Testis (tissue), 5 donors: ENCODE measurements at places on chromosomes 12 and 14.

GRCh38 chr12:19856389-19856788 lies 417.1 kb downstream of the AEBP2 start:
- DNase-seq = no peak

GRCh38 chr14:70057519-70058136 lies 131.1 kb downstream of the SLC8A3 start:
- DNase-seq = no peak

GRCh38 chr12:91690531-91690930 lies 455.1 kb downstream of the BTG1 start:
- DNase-seq = no peak

- DNase-seq = no peak
Measured at GRCh38 chr14:23513818-23514643, 37.5 kb downstream of the ZFHX2 start.

DNA sequence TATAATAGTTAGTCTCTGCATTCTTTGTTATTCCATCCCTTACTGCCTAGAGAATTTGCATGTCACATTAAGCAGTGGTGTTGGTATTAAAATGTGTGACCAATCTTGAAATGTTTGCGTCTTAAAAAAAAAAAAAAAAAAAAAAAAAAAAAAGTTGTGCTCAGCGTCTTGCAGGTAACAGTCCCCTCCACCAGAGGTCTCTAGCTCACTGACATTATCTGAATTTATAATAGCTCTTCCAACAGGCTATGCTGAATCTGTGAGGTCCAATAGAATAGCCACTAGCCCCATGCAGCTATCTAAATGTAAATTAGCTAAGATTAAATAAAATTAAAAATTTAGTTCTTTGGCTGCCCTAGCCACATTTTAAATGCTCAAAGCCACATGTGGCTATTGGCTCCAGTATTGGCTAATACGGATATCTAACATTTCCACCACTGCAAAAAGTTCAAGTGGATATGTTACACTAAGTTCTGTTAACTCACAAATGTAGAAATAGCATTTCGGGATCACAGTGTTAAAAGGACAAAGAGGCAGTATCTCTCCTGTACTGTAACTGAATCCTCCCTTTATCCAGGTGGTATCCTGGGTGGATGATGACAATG lies 28.7 kb downstream of the NKX2-8 start:
- peak; percentile 48 for DNase-seq
